ENCODE measurements at places on chromosomes 2 and 18.

DNA sequence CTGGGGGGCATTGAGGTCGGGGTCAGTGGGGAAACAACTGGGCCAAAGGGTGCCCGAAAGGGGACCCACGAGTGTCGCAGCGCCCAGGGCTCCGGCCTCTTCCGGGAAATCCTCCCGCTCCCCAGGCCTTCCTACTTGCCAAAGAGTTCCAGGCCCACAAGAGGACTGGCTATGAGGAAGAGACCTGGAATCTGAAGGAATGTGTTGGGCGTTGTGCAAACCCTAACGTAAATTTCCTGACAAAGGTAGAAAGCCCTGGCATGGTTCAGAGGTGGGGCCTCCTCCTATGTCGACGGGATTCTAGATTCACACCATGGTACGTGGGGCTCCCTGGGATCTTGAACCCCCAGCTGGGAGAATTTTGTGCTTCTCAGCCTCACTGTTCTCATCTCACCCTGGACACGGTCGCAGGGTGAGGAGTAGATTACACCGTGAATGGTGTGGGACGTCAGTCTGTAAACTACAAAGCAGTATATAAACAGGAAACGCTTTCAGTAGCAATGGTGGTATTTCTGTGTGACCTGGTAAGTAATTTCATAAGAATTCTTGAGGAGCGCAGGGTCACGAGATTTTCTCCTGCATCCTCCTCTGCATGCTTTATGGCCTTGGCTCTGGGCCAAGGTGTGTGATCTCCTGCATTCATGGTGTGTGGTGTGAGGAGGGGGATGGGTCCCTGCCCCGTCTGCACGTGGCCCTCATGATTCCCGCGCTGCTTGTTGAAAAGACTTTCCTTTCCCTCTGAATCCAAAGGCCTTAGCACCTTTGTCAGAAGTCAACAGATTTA, 868 bp downstream of the HSBP1L1 start:
- no peak for DNase-seq

DNA sequence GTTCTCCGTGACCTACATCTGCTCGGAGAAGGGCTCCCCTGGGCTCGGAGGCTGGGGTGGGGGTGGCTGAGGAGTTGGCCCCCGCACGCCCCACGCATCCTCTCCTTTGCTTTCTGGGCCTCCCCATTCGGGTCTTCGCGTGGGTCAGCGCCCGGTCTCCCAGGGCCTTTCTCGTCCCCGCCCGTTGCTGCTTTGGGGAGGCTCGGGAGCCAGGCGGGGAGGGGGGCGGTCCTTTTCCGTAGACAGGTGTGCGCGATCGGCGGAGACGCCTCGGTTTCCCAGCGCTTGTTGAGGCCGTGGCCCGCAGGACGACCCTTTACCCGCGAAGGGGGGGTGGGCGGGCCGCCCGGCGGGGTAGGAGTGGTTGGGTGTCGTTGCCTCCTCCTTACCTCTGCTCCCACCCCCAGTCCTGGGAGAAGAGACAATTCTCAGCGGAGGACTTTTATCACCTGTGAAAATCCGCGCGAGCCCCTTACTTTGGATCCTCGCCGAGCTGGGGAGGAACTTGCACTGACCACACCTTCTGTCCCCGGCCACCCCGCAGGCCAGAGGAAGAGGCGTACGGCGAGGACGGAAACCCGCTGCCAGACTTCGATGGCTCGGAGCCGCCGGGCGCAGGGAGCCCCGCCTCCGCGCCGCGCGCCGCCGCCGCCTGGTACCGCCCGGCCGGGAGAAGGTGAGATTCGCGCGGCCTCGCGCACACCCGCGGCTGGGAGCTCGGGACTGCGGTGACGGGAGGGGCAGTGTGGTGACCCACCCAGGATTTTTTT, 2.6 kb downstream of the ADCYAP1 start:
- no peak for DNase-seq

GRCh38 chr2:181467966-181468707, 11.0 kb downstream of the ITGA4 start:
- DNase-seq = no peak

- no peak for DNase-seq
These were observed 259.7 kb downstream of the TMX3 start for GRCh38 chr18:68455229-68455603.

GRCh38 chr18:1270081-1270480, 365.4 kb downstream of the ADCYAP1 start:
- DNase-seq = no peak

DNA sequence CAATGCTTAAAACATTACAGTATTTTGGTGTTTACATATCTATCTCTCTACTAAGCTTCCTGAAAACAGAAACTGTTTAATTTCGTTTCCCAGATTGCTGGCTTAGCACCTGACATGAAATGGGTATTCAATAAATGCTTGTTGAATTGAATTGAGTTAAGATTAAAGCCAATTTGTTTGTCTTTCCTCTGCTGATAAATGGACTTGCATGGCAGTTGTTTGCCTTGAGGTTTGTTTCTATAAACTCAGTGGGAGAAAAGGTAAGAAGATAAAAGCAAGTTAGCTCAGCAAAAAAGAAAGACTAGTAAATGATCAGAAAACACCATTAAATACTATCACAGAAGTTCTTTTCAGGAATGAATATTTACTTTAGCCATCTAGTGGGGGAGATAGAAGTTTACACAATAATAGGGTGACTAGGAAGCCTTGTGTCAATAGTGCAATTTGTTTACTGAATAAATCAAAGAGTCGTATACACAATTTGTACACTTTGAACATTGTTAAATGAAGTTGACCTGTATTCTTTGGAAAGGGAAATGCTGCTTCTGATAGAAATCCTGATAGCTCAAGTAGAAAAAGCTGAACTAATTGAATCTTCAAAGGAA, 754.5 kb upstream of the FAM98A start:
- no peak for DNase-seq

DNA sequence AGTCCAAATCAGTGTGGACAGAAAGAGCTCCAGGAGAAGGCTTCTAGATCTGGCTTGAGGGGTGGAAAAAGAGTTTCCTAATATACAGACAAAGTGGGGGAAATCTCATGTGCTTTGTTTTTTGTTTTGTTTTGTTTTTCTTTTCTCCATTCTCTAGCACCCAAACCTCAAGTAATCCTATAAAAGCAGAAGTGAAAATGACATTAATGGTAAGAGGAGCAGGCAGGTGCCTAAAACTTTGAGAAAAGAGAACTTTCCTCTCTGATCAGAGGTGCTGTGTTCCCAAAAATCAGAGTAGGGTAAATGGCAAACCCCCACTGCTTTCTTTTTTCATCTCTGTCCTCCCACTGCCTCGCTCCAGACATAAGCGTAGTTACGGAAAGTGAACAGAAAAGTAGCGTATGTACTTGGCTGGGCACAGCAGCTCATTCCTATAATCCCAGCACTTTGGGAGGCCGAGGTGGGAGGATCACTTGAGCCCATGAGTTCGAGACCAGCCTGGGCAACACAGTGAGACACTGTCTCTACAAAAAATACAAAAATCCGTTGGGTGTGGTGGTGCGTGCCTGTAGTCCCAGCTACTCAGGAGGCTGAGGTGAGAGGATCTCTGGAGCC, 77.8 kb downstream of the FAM161A start:
- DNase-seq = no peak

- no peak for DNase-seq
These were observed 24.9 kb upstream of the ALPP start for GRCh38 chr2:232353660-232354059.

- DNase-seq = no peak
These were observed 43.9 kb upstream of the STPG4 start for GRCh38 chr2:47198985-47199451.

GRCh38 chr2:219499555-219499954, 864 bp downstream of the GMPPA start:
- no peak for DNase-seq

GRCh38 chr2:38978296-38978903, 88.7 kb downstream of the ARHGEF33 start:
- DNase-seq = no peak

DNA sequence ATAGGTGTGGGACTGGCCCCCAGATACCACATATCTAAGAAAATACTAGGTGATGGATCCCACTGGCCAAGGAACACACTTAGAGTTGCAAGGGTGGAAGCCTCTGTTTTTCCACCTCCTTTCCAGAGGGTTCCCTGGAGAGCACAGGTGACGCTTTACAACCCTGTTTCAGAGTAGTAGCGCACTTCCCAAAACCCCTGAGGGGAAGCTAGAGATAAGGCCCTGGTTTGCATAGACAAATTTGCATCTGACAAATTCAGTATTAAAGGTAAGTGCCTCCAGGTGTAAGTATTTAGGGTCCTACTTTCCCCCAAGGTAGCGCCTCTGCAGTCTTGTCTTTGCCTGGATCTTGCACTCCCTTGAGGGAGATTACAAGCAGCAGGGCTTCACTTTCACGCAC, 474 bp upstream of the CERKL start:
- DNase-seq = no peak

DNA sequence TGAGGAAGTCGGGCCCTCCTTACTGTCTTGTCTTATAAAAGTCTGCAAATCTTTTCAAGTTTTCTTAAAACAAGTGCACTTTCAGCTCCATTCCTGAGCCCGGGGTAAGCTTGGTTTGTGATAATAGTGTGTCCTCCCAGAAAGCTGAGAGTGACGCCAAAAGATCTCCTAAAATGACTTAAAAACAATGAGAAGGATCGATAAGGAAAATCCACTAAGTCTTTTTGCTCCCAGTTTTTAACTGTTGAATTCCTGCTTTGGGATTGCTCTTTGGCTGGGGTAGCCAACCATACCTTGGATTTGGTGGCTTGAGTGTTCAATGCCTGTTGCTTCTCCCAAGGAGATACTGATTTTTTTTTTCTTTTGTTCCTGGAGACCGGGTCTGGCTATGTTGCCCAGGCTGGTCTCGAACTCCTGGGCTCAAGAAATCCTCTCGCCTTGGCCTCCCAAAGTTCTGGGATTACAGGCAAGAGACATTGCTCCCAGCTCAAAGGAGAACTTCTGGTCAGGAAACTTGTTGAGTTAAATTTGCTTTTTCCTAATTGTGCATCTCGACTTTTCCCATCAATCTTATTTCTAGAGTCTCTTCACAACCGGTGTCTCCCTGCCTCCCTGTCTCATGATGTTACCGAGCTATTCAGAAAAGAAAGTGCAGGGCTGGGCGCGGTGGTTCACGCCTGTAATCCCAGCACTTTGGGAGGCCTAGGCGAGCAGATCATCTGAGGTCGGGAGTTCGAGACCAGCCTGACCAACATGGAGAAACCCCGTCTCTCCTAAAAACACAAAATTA, 3.0 kb downstream of the TGIF1 start:
- no peak for DNase-seq

GRCh38 chr2:191114403-191114886, 36.3 kb downstream of the STAT4 start:
- no peak for DNase-seq

- DNase-seq = no peak
These were observed 557.5 kb downstream of the ARHGAP15 start for GRCh38 chr2:143686585-143687164.

- DNase-seq = no peak
These were observed 308.4 kb upstream of the RAB12 start for GRCh38 chr18:8300751-8301410.

DNA sequence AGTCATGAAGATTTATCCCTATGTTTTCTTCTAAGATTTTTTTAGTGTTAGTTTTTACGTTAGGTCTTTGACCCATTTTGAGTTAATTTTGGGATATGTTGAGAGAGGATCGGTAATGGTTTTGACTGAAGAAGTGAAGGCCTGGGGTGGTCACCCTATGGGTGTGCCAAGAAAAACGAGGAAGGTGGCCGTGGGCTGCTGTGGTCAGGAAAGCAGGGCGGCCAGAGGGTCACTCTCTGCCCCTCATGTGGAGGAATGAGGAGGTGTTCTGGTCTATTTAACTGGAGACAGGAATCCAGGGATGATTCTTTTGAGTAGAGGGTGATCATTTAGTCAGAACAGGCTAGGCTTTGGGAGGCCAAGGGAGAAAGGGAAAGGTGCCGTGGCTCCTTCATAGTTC, 50.7 kb downstream of the MYO7B start:
- no peak for DNase-seq

GRCh38 chr2:231088754-231089153, 32.1 kb downstream of the PSMD1 start:
- DNase-seq = no peak

- DNase-seq = no peak
These were observed 137.4 kb downstream of the RIT2 start for GRCh38 chr18:42977982-42978637.
